ENCODE measurements at places on chromosomes 16 and 17.
A peak's percentile ranks its signal among the peaks of the same experiment; 100 is the strongest.

GRCh38 chr17:57758654-57759053 is 13.6 kb upstream of the CCDC182 start:
- DNase-seq: no peak

GRCh38 chr16:57823836-57824235 is 21.5 kb upstream of the KIFC3 start:
- no peak for DNase-seq

DNA sequence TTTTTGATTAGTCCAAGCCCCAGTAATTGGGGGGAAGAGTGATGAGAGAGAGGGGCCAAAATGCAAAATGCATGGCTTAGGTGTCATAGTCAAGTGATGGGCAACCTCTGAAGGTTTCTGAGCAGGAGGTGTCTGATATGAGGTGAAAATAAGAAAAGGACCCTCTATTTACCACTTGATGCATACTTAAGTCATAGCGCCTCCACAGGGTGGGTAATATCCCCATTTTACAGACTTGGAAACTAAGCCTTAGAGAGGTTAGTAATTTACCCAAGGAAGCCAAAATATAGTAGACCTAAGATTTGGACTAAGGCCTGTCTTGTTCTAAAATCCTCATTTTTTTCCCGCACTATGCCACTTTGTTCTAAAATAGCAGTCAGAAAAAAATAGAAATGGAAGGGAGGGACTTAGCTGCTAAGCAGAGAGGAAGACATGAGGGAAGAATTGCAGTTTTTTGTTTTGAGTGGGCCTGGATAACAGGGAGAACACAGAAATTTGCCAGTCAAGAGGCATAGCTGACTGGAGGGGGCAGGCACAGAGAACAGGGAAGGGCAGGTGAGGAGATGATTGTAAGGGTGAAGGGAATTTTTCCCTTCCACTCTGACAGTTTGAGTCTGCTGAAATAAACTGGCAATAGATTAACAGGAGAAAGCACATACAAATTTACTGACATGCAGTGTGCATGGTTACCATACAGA is 2.3 kb upstream of the GRB2 start:
- no peak for DNase-seq

- DNase-seq: no peak
Observed at GRCh38 chr16:19309178-19309577, 23.6 kb downstream of the CLEC19A start.

DNA sequence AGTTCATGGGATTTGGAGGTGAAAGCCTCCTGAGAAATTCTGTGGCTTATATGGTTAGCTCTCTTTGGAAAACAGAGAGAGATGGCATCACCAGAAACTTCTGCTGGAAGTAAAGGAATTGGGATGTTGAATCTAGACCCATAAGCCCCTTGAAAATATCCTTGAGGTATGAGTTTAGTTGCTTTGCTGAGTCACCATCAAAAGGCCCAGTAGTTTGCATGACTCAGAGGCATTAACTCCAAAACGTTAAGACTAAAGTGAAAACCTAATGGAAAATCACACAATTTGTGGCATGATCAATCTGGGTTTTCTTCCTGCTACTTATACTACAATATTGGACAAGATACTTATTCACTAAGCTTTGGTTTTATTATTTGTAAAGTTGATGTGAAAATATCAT is 349.2 kb upstream of the SALL1 start:
- no peak for DNase-seq

GRCh38 chr17:67074781-67075180 is 30.4 kb downstream of the CACNG1 start:
- no peak for DNase-seq

- DNase-seq: no peak
Observed at GRCh38 chr17:76597156-76598003, 11.7 kb upstream of the ST6GALNAC2 start.

DNA sequence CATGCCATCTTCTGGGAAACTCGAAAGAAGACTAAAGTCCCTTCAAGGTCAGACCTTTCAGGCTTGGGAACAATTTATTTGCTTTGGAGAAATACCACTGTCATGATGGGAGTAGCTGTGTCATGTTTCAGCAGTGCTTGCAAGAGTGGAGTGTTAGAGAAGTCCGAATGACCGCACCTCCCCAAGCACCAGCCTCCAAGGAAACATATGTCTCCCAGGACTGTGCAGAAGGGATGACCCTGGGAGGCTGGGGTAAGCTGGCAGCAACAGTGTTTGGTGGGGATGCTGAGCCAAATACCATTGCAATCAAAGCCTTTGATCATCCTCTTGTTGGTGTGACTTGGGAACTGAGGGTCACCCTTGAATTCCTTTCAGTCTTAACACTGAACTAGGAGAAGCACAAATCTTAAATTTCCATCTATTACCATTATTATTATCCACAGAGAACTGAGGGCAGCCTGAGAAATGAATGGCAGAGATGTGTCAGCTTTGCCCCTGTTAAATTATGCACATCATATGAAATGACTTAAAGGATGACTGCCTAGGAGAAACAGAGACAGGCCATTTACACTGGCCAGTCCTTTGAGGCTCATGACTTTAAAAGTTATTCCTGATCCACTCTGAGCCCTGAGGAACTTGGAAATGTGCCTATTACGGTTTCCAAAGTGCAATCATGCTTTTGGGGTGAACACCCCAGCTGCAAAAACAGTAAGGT is 244.9 kb downstream of the CA10 start:
- DNase-seq: no peak

DNA sequence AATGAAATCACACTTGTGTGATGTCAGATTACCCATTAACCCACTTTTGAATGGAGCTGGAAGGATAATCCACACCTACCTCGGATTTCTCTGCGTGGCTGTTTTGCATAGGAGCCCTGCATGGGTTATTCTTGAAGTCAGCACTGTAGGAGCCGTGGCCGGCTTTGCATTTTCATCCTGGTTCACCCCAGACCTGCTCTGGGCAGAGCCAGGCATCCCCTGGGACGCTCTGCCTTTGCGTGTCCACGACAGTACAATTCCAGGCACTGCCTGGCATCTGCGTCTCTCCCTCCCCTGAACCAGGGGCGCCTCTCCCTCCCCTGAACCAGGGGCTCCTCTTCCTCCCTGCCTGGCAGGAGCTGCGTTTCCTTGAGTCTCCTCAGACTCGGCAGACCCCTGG is 29.7 kb upstream of the ZNF750 start:
- no peak for DNase-seq

DNA sequence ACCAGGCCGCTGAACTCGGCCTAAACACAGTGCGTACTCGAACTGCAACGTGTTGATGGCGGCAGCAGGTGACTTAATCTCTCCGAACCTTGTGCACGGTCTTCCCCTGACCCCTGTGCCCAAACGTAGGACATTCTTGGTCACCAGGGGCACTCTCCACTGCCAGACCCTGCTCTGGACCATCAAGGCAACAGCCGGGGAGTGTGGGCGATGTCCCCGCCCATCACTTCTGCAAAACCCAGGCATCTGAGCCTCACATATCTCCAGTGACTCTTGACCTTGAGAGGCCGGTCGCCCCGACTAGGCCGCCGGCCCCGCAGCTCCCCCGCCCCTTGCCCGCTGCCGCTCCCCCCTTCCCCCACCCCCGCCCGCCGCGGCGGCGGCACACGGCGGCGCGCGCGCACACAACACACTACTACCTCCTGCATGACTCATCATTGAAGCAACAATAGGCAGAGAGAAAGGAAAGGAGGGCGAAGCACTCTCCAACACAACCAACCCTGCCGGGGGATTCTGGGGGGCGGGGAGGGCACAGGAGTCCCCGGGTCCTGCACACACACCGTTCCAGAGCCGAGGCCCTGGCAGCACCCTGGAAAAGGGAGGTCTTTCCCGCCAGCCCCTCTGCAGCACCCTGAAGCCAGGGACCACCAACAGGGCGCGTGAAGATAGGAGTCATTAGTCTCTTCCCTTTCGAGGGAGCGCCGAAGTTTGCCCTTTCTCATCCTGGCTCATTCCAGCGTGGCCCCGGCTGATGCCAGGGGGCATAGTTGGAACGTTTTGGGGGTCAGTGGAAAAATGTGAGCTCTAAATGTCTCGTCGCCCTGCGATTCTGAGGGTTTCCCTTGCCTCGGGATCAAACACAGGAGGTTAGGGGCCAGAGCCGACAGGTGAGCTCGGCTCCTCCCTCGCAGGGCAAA is 1.9 kb downstream of the MNT start:
- DNase-seq: no peak

- DNase-seq: no peak
Observed at GRCh38 chr16:7689234-7689633, 356.6 kb downstream of the RBFOX1 start.

DNA sequence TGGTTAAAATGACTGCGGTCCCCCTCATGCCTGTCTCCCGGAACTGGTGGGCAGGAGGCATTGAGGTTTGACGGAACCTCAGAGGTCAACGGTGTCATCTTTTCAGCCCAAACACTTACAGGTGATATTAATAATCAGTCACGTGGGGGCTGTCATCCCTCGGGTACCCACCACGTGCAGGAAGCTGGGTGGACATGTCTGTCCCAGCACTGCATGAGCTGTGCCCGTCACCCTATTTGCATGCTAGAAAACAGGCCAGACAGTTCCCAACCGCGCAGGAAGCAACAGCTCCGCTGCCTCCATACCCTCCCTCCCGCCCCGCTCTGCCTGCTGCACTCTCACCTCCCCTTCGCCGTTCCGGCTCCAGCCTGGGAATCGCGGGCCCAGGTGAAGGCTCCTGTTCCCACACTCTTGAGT is 1.4 kb downstream of the SYNGR3 start:
- DNase-seq: no peak

GRCh38 chr17:35716897-35717465 is 14.5 kb upstream of the RASL10B start:
- no peak for DNase-seq

- DNase-seq: no peak
Observed at GRCh38 chr16:57998486-57998885, 2.0 kb downstream of the ZNF319 start.

- no peak for DNase-seq
Observed at GRCh38 chr17:56624309-56624708, 30.8 kb downstream of the NOG start.

- DNase-seq: no peak
Observed at GRCh38 chr16:46923513-46924295, 39.5 kb downstream of the GPT2 start.

DNA sequence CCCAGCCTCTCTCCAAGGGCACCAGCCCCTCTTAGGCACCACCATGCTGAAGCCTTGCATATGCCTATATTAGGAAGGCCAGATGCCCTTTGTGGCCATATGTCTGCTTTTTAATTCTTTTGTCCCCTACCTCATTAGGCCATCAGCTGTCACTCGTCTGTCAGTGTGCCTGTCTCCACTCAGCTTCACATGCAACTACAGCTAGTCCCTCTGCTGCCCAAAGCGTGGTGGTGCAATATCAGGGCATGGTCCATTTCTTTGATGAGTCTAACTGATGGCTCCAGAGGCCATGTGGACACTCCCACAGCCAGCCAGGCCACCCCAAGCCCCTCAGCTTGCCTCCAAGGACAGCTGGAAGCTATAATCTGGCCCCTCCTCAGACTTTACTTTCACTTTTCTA is 36.3 kb downstream of the MYO18A start:
- peak; percentile 19 for DNase-seq

DNA sequence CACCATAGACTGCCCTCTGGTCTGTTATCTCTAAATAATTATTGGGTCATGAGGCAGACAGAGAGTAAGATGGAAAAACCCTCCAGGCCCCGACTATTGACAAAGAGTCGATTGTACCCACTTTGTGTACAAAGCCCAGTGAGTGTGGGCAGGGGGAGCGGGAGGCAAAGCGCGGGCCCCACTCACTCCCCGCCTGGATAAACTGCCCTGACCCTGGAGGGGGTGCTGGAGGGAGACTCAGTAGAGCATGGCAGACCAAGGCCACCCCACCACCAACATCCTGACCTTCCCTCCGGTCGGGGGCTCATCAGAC is 11.2 kb upstream of the CPSF4L start:
- no peak for DNase-seq

DNA sequence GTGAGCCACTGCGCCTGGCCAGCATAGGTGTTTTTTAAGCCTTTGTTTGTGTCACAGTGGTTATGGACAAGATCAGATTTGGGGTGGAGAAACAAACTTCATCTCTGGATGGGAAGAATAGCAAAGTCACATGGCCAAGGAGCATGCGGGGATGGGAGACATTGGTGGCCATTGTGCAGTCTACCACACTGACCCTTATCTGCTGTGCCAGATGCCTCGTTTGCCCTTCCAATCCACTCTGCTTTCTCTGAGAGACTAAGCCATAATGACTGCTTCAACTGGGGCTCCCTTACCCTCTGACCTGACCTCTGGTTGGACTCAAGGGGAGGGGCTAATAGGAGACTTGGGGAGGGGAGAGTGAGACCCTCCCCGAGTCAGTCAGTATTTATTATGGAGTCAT is 166.8 kb downstream of the PRKCB start:
- DNase-seq: no peak

GRCh38 chr17:51258756-51259563 is 889 bp downstream of the MBTD1 start:
- peak; percentile 36 for DNase-seq

GRCh38 chr16:77794586-77794985 is 6.2 kb downstream of the VAT1L start:
- DNase-seq: no peak

- no peak for DNase-seq
Observed at GRCh38 chr17:27362909-27363308, 69.0 kb downstream of the WSB1 start.

GRCh38 chr17:76685846-76686245 is 24.9 kb downstream of the MXRA7 start:
- no peak for DNase-seq

DNA sequence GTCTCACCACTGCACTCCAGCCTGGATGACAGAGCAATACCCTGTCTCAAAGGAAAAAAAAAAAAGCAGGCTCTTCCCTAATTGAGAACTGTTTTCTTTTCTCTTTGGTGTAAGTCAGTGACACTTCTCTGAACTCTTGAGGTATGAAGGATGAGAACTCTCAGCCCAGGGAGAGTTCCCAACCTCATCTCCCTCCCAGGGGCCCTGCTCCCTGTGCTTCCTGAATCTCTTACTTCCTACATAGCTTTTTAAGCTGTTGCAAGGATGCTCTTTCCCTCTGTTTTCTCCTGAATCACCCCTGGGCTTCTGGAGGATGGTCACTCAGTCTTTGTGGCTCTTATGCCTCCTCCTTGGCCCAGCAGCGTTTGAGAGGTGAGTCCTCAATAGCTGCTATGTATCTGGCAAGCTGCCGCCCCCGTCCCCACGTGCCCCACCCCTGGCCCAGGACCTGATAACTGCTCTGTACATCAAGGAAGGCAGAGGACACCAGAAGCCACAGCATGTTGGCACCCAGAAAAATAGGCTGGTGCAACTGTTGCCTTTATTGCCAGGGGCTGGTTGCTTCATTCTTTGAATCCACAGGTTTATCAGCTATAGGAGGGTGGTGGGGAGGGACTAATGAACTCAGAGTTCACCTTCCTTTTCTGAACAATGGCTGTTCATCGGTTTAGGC is 24.0 kb downstream of the IGF2BP1 start:
- no peak for DNase-seq

DNA sequence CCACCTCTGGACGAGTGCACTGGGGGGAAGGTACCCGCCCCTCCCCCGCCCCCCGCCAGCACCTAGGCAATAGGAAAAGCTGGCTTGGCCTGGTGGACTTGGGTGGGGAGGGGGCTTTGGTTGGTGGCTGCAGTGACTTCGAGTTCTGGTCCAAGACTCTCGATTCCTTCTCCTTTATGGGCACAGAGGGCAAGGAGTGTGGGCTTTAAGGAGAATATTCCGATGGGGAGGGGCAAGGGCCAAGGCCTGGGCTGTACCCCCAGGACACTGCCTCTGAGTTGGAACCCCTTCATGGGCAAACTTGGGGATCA is 409 bp downstream of the ACSF2 start:
- no peak for DNase-seq
